ENCODE measurements at places on chromosomes 6 and 20. TPM values are rescaled to one million over a fixed set of nuclear protein-coding genes. Genes with fewer than 3 reads are reported as not detected.

The EBF4 gene
- polyA plus RNA-seq = 38.1 TPM

The SLC32A1 gene
- polyA plus RNA-seq = not detected

The RGS17 gene
- 2.5 TPM for polyA plus RNA-seq

The ECT2L gene
- polyA plus RNA-seq = 1.8 TPM

DNA sequence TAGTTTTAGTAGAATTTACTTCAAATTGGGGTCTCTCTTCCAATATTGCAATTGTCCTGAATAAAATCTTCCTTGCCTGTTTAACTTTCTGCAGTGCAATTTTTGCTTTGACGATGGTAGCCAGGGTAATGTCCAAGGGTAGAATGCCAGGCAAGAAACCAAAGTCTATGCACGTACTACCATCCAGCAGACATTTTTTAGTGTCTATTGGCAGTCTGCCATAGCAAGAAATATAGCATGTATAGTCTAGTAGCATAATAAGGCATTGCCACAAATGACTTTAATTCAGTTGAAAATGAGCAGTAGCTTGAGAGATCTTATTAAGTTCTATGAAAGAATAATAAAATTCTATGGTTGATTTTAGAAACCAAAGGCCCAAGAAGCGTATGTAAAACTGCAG, 62.3 kb upstream of the KCNQ5 start:
- no peak for DNase-seq

- DNase-seq = no peak
These were observed 84.6 kb upstream of the PROKR2 start for GRCh38 chr20:5401277-5401875.

GRCh38 chr20:1309439-1309847, 19.5 kb downstream of the SDCBP2 start:
- DNase-seq = no peak

DNA sequence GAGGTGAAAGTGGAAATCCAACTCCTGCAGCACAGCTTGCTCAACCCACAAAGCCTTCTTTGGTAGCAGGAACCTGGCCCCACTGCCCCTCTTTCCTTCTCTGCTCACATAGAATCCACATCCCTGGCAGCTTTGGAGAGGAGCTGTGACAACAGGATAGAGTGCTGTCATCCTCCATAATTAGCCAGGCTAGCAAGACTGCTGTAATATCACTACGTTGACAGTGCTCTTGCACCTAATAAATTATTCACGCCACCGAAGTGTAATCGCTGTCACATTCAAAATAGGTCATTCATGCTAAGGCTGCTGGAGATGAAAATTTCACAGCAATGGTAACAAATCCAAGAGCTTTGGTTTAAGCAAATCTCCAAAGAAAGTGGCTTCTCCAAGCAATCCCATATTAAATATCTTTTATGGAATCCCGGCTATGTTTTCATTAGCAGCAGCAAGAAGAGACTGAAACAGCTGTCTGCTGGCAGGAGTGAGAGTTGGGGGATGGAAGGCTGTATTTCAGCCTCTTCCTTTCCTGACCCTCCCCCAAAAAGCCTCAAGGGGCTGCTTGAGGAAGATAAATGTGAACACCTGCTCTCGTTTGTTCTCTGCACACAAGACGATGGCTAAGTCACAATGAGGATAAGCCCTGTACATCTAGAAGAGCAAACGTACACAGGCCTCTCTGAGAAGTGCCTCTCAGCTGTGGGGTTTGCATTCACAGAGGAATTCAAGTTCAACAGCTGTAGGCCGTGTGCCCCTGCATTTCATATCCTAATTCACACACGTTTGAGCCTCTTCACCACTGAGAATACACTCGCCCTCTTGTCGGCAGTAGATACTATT, 16.5 kb downstream of the RIPOR2 start:
- DNase-seq = no peak

- no peak for DNase-seq
These were observed 2.5 kb downstream of the AAR2 start for GRCh38 chr20:36238760-36239159.

DNA sequence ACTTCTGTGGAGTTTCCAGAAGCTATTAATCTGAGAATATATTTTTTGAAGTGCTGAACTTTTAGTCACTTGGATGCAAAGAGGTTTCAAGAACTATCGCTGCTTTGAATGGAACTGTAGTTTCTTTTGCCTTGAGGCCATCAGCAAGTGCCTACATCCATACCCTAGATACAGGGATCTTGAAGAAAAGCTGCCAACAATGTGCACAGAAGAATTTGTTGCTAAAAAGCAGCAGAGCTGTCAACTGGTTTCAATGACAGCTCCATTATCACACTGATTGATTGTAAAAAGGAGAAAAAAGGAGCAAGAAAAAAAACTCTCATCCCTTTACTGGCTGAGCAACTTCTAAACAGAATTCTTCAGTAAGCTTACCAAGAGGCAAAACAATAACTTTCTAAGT, 251.0 kb upstream of the NRSN1 start:
- no peak for DNase-seq

DNA sequence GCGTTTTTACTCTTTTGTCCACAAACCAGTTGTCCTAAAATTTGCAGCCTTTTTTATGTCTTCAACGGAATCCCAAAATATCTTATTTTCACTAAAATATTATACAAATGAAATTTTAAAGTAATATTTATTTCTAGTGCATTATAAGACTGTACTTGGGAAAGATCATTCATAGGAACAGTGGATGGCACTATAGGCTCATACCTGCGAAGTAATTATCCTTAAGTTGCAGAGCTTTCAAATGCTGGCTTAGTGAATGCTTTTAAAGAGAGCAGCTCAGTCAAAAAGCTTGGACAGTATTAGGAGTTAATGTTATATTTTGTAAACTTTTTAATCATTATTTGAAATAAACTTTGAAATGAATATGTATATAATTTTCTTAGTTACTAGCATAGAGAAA, 254.9 kb downstream of the CDKAL1 start:
- no peak for DNase-seq

- DNase-seq = no peak
These were observed 35.9 kb downstream of the ATP9A start for GRCh38 chr20:51732096-51732791.

GRCh38 chr6:106730718-106731117, 101.3 kb downstream of the QRSL1 start:
- DNase-seq = no peak

DNA sequence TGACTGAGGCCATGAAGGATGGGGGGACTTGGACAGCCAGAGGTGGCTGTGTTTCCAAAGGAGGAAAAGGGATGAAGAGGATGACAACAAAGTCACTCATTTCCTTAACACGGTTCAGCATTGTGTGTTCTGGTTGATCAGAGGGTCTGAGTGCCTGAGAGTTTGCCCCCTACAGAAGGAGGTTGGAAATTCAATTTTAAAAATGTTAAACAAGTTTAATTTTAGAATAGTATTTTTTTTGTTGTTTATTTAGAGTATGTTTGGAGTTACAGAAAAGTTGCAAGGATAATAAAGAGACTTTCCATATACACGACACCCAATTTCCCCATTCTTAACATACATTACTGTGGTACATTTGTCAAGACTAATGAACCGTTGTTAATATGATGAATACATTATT, 10.3 kb upstream of the VAPB start:
- DNase-seq = no peak

DNA sequence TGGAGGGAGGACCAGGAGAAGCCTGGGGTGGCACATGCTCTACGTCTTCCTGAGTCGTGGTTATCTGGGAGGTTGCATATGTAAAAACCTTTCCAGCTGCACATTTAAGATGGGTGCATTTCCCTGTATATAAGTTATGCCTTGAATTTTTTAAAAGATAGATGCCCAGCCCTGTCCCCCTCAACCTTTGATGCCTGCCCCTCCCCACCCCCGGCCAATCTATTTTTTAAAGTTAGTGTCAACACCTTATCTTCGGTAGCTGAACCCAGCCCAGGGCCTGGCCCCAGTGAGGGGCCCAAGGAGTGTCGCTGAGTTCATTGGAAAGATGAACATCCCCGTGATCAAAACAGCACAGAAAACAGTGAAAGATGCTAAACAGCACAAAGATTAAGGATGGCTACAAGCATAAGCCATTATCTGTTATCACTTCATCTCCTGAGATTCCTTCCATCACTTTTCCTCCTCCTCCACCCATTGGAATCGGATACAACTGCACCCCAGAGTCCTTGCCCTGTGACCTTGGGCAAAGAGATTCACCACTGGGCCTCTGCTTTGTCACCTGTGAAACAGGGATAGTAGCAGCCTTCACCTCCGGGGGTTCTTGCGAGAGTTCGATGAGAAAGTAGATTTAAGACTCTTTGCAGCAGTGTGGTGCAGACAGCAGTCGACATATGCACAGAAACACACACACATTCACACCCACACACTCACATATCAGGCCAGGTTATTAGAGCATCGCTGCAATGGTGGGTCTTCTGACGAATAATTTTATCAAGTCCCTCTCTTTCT, 47.5 kb downstream of the SIRPA start:
- DNase-seq = no peak

DNA sequence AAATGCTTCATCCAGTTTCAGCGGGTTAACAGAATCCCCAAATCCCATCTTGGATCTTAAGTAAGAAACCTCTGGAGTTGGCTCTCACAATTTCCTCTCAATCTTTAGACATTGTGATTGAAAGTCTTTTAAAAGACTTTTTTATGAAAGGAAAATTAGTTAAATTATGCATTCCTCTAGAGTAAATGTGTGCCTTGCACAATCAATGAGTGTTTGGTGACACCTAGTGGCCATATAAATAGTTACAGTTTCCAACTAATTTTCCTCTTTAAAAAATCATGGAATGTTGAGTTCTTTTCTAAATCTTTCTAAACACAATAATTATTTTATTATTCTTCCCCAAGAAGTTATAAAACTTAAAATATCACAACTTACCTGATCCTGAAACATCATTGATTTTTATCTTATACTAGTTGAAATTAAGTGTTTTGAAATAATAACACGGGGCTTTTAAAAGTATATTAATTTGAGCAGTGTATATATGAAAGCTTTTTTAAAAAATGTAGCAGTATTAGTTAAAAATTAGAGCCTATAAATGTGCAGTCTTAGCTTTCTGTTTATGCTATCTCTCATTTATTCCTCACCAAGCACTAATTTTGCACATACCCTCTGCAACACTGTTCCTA, 66.4 kb downstream of the PKHD1 start:
- DNase-seq = peak; percentile 29

DNA sequence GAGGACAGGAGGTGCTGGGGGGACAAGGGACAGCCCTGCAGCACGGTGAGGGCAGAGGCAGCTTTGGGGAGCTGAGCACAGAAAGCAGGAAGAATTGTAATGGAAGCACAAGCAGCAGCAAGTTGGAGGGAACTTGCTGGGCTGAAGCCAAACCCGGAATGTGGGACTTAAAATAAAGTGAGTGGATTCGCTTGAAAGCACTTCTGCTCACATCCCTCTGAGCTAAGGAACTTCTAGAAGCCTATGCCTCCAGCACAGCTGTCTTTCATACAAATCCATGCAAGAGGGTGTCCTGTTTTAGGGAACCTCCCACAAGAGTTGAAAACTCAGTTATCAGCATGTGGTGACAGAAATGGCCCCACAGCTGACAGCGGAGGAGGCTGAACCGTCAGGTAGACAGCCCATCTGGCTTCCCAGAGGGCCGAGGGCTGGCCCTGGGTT, 71.4 kb upstream of the MLN start:
- no peak for DNase-seq

- DNase-seq = no peak
These were observed 386.8 kb downstream of the SAMD5 start for GRCh38 chr6:147895272-147895671.

DNA sequence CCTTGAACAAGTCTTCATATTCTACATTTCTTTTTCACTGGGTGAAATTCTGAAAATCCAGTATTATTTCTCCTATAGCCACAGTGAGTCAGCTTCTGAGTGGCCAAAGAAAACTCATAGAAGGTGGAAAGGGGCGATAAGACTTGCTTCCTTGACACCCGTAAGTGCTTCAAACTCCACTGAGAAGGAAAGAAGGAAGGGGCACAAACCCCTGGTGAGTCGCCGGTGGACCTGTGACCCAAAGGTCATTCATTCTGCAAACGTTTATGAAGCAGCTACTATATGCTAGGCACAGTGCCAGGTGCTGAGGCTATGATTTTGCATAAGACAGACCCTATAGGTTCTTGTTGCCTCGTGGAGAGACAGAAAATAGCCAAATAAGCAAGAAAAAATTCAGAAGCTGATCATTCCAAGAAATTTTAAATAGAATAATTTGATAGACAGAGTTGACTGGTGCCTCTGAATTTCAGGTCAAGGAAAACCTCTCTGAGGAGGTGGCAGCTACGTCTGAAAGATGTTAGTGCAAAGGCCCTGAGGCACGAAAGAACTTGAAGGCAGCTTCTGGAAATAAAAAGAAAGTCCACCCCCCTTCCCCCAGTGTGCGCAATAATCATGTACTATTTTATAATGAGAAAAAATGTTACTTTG, 118.2 kb downstream of the CD24 start:
- DNase-seq = no peak
